ENCODE measurements at places on chromosomes 7 and 10. TPM values are rescaled to one million over a fixed set of nuclear protein-coding genes. Genes with fewer than 3 reads are reported as not detected.

DNA sequence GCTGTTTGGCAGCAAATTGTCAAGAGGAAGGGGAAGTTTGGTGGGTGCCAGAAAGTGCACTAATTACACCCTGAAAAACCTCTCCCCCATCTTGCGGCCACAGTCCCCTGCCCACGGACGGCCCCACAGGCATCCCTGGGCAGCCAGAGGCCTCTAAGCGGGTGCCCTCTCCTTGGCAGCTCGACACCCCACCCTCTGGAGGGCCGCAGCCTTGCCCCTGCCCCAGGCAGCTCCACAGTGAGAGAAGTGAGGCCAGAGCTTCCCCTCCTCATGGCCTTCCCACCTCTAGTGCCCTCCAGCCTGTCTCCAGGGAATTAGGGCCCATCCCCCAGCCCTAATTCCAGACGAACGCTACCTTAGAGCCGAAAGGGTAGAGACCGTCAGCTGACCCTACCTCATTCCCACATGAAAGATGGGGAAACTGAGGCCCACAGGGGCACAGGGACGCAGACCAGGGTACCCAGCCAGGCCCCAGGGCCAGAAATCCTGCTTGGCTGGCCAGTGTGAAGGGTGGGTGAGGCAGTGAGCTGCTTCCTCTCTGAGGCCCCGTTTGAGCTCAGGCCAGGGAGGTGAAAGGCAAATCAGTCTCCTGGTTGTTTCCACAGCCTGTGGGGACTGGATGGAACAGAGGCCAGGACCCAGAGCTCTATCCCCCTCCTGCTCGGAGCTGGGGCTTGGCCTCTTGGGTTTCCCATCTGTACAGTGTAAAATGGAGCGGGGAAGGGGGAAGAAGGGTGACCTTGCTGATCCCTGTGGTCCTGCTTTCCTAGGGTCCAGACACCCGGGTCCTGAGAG, 10.0 kb downstream of the ZCCHC24 start:
- peak overlapping the region; percentile 36 for H3K4me3 ChIP-seq
- no peak for DNase-seq
- H3K27me3 ChIP-seq, result peaks cover 5% of the 10 kb centered on the region
- no peaks in the 10 kb centered on the region for H3K36me3 ChIP-seq
- H3K27ac ChIP-seq, result no peak overlapping the region
- H3K4me1 ChIP-seq, result peaks cover 21% of the 10 kb centered on the region

DNA sequence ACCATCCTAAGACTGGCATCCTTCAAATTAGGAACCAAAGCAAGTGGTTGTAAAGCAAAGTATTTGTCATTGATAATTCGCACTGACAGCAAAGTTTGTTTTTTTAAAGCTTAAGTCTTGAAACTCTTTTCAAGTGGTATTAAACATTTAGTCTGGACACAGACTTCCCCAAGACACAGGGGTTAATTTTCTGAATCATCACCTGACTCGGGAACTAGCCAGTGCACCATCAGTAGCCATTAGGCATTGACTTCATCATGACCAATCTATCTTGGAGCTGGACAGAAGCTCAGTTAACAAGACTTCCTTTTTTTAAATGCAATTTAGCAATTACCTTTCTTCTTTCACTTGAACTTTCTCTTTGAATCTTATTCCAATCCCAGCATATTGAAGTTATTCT, 210.6 kb downstream of the ZNF365 start:
- H3K4me1 ChIP-seq, result peaks cover 21% of the 10 kb centered on the region
- DNase-seq, result no peak
- H3K4me3 ChIP-seq, result no peak overlapping the region
- H3K27me3 ChIP-seq, result peaks cover 13% of the 10 kb centered on the region
- no peak overlapping the region for H3K27ac ChIP-seq

GRCh38 chr10:1855911-1856310, 118.6 kb upstream of the ADARB2 start:
- no peaks in the 10 kb centered on the region for H3K36me3 ChIP-seq
- DNase-seq, result no peak
- no peaks in the 10 kb centered on the region for H3K27me3 ChIP-seq
- no peak overlapping the region for H3K27ac ChIP-seq

DNA sequence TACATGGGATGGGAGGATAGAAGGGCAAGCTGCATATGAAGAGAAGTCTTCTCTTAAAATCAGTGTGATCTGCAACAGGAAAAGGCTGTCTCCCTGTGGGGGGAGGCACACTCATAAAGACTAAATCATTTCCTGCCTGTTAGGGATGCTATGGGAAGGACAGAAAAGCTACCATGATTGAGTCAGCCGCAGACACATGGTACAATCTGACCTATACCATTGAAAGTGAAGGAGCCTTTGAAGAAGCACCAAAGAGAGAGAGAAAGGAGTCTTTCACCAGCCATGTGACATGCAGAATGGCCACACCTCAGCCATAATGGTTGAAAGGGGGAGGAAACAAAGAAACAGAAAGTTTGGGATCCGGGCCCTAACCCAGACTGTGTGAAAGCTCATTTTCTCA, 29.1 kb downstream of the NUDCD3 start:
- H3K27me3 ChIP-seq, result no peaks in the 10 kb centered on the region
- H3K4me1 ChIP-seq, result peaks cover 73% of the 10 kb centered on the region
- DNase-seq, result peak; percentile 33
- peak overlapping the region; percentile 79 for H3K4me3 ChIP-seq

GRCh38 chr10:131514454-131514853, 202.9 kb upstream of the TCERG1L start:
- H3K27ac ChIP-seq, result no peak overlapping the region
- H3K36me3 ChIP-seq, result no peaks in the 10 kb centered on the region
- H3K27me3 ChIP-seq, result no peaks in the 10 kb centered on the region
- no peaks in the 10 kb centered on the region for H3K4me1 ChIP-seq
- H3K4me3 ChIP-seq, result no peak overlapping the region

GRCh38 chr7:68700414-68700813, 897.9 kb upstream of the AUTS2 start:
- H3K27me3 ChIP-seq, result no peaks in the 10 kb centered on the region
- no peaks in the 10 kb centered on the region for H3K4me1 ChIP-seq
- H3K36me3 ChIP-seq, result peaks cover 2% of the 10 kb centered on the region
- H3K4me3 ChIP-seq, result no peak overlapping the region
- no peak overlapping the region for H3K27ac ChIP-seq
- DNase-seq, result no peak

- H3K27ac ChIP-seq, result no peak overlapping the region
- H3K4me3 ChIP-seq, result no peak overlapping the region
- no peaks in the 10 kb centered on the region for H3K4me1 ChIP-seq
- DNase-seq, result no peak
Observed at GRCh38 chr7:132703742-132704141, 127.5 kb upstream of the PLXNA4 start.

DNA sequence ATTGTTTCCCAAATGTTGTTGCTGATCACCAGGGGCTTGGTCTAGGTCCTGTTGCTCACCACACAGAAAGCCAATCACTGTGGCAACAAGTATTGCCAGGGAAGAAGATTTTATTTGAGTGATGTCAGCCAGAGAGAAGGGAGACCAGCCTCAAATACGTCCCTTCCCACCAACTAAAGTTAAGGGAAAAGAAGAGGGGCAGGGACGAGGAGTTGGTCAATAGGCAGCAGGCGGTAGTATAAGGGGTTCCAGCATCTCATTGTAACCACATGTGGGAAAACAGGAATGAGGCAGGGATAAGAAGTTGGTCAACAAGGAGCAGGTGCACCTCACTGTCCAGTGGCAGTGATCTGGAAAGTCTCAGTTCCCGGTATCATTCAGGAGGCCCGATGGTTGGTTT, 138.9 kb upstream of the KCNMA1 start:
- H3K4me3 ChIP-seq, result no peak overlapping the region
- peaks cover 5% of the 10 kb centered on the region for H3K36me3 ChIP-seq
- H3K4me1 ChIP-seq, result no peaks in the 10 kb centered on the region
- H3K27me3 ChIP-seq, result peaks cover 8% of the 10 kb centered on the region
- no peak for DNase-seq

DNA sequence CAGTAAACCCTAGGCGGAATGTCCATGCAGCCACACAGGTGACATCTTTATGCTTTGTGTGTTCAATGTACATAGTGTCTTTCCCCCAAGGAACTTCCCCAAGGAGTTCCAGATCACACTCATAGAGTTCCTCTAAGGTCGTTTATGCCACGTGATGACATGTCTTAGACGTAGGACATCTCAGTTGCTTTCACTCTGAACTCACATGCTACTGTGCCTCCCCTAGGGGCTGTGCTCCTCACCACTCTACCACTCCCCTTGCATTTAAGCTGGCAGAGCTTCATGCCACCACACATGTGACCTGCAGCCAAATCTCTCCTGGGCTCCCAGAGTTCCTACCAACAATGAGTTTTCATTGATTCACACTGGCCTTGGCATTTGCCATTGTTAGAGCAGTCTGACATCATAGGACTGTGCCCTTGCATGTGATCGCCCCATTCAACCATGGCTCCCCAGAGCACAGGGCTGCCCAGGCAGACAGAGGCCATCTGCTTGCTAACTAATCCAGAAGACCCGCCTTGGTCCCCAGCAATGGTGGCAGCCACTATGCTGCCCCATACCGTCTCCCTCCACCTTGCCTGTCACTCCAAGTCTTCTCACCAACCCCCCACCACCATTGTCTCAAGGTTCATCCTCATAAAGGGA, 95.3 kb upstream of the MACROH2A2 start:
- no peak for DNase-seq
- no peak overlapping the region for H3K4me3 ChIP-seq
- H3K27ac ChIP-seq, result no peak overlapping the region
- peaks cover 29% of the 10 kb centered on the region for H3K27me3 ChIP-seq
- H3K4me1 ChIP-seq, result no peaks in the 10 kb centered on the region
- H3K36me3 ChIP-seq, result no peaks in the 10 kb centered on the region

- H3K36me3 ChIP-seq, result no peaks in the 10 kb centered on the region
- peak; percentile 22 for DNase-seq
- peaks cover 11% of the 10 kb centered on the region for H3K4me1 ChIP-seq
- no peak overlapping the region for H3K27ac ChIP-seq
- no peak overlapping the region for H3K4me3 ChIP-seq
Observed at GRCh38 chr10:78756604-78757343, 312.0 kb upstream of the ZMIZ1 start.

GRCh38 chr10:59143544-59143943, 32.9 kb upstream of the PHYHIPL start:
- no peaks in the 10 kb centered on the region for H3K27me3 ChIP-seq
- H3K4me3 ChIP-seq, result no peak overlapping the region
- no peak for DNase-seq
- H3K27ac ChIP-seq, result no peak overlapping the region
- H3K36me3 ChIP-seq, result no peaks in the 10 kb centered on the region
- no peaks in the 10 kb centered on the region for H3K4me1 ChIP-seq

The CFAP43 gene
- 0.31 TPM for total RNA-seq

The PPP1R17 gene
- not detected for total RNA-seq

The ICA1 gene
- total RNA-seq, result 4.6 TPM

The ABCC2 gene
- 1.3 TPM for total RNA-seq
